Stimulated activated CD8-positive, alpha-beta memory T cell treated with anti-CD3 and anti-CD28 coated beads, Interleukin-4, amount 100 ng/mL, for 24 hours (primary cell): ENCODE measurements at places on chromosomes 7 and 10.
A peak's percentile ranks its signal among the peaks of the same experiment; 100 is the strongest.

DNA sequence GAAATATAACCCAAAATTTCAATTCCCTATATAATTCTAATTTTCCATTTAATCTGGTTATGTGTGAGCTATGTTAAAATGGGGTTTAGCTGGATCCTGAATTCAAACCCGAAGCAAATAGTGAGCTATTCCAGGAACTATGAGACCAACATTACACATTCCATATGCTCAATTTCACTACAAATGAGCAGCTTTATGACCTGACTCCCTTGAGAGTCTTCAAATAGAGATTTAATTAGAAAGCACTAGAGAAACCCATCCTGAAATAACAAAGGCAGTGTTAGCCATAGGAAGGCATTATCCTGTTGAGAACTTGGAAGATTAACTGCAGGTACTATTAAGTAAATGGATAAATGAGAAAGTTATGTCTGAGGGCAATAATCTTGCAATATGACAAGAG, 890.0 kb downstream of the GRM8 start:
- DNase-seq, result no peak

DNA sequence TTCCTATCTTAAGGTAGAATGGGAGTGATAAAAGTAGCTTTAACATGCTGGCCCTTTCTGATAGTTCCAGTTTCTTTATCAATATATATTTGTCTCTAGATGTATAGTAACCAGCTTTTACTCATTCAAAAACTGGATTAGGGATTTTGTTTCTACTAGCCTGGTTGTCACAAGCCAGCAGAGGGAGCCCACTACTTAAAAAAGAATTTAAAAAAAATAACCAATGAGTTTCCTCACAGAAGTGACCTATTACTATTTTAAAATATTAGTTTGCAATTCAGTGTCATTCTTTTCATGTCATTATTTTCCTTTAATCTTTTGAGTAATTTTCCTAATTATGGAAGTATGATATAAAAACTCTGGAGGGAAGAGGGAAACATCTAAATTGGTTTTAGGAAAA, 142.1 kb downstream of the PHTF2 start:
- DNase-seq, result no peak

- DNase-seq, result no peak
These were observed 85.6 kb upstream of the CAPZA2 start for GRCh38 chr7:116776610-116777289.

DNA sequence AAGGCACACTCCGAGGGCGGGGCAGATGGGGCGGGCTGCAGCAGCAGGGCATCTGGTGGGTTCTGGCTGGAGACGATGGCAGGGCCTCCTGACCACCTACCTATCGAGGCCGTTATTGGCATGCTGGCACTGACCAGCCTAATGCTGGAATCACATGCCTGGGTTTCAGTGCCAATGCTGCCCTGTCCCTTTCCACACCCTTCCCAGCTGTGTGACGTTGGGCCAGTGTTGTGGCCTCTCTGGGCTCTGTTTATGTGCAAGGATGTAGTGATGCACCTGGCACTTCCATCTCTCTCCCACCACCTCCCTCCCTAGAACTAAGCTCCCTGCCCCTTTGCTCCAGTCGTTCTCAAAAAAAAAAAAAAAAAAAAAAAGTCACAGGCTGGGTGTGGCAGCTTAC, 132.9 kb downstream of the ZMIZ1 start:
- DNase-seq, result no peak

GRCh38 chr7:105945848-105946247, 17.2 kb upstream of the CDHR3 start:
- no peak for DNase-seq

- DNase-seq, result no peak
These were observed 55.6 kb upstream of the DOCK1 start for GRCh38 chr10:126849646-126850045.

GRCh38 chr10:132347211-132347930, 15.4 kb downstream of the LRRC27 start:
- no peak for DNase-seq

GRCh38 chr10:120005207-120006201, 113.0 kb downstream of the SEC23IP start:
- no peak for DNase-seq

DNA sequence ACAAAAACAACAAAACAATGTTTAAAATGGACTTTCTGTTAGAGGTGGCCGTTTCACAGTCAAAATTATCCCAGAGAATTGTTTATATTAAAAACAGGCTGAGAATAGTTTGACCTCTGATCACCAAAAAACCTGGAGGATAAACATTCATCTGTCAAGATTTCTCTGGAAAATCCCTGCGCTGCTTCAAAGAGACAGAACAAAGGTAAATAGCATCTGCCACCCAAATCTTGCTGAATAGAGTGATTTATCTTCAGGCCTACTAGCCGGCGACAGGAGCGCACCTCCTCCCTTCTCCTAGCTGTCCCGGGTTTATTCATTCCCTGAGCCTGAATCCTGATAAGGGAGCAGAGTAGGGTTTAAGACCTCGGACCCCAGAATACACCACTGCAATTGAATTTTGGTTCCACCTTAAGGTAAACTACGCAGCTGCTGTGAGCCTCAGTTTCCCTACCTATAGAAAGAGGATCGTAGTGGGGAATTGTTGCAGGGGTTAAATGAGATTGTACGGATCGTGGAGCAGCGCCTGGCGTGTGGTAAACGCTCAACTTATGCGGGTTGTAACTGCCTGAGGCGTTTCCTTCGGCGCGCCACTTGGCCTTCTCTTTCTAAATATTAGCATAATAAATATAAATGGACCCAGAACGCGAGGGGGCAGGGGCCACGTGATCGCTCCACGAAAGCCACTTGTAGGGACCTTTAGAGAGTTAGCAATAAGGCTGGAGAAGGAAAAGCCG, 498 bp upstream of the ST7 start:
- DNase-seq, result no peak

DNA sequence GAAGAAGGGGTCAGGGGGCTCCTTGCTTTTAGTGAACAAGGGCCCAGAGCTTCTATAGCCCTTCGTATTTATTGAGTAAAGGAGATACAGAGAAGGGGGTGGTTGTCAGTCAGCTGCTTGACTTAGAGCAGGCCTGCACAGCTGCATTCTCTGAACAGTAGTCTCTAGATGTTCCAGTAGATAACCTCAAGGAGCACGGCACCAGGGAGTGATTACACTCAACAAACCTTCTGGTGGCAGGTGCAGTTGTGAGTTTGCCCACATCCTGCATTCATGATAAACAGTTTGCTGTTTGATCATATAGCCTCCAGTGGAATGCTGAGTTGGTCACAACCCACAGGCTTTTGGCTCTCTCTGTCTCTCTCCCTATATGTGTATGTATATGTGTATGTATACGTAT, 70.0 kb upstream of the GJD4 start:
- DNase-seq, result no peak

DNA sequence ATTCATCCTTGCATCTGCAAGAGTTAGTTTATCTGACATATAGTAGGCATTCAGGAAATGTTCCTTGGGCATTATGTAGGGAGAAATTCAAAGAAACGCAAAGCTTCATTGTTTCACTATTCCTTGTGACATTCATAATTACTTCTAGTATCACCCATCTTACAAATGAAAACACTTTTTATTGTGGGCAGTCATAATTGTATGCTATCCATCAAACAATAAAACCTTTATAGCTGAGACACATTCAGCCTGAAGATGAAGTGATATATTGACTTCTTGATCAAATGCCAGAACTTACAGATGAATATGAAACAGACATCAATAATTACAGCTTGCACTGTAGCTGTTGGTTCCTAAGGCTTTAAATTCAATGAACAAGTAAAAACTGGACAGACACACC, 36.4 kb downstream of the FAM204A start:
- no peak for DNase-seq

- no peak for DNase-seq
These were observed 223.7 kb upstream of the HABP2 start for GRCh38 chr10:113329121-113329596.

GRCh38 chr10:133257489-133258065, 19.1 kb downstream of the ADAM8 start:
- no peak for DNase-seq

GRCh38 chr7:85095366-85095765, 91.5 kb downstream of the SEMA3D start:
- DNase-seq, result no peak

DNA sequence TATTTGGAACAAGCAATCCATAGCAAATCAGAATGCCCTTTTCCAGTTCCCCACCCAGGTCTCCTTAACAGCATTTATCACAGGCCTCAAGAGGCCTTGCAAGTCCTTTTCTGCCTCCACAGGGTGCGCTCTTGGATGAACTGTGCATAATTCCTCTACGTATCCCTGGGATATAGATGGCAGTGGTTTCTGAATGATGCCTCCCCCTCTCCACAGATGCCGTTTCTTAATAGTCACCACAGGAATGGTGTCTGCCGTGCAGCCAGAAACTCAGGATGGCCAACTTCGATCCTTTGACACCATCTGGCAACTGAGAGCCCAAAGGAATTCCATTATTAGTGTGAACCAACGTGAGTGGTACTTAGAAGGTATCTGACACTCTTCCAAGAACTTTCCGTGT, 43.1 kb downstream of the JAZF1 start:
- no peak for DNase-seq

- no peak for DNase-seq
These were observed 1.3 kb downstream of the ZNF277 start for GRCh38 chr7:112207765-112208164.

- DNase-seq, result no peak
These were observed 469.9 kb downstream of the CCSER2 start for GRCh38 chr10:84798312-84798711.

GRCh38 chr7:146331369-146331768, 214.8 kb downstream of the CNTNAP2 start:
- DNase-seq, result no peak

DNA sequence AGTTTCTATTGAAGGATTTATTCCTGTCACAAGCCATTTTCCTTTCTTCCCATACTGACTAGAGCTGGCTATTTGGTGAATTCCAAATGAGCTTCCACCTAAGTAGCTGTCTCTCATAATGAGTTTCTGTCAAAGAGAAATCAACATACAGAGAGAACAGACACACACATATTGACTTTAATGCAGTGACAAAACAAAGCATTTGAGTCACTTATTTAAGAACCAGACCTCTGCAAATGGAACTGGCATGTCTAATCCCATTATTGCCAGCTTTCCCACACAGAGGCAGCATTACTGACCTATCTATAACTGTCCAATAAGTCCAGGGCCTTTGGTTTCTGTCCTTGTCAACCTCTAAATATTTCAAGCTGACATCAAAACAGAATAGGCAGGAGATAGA, 179.3 kb upstream of the CSTF2T start:
- DNase-seq, result no peak

DNA sequence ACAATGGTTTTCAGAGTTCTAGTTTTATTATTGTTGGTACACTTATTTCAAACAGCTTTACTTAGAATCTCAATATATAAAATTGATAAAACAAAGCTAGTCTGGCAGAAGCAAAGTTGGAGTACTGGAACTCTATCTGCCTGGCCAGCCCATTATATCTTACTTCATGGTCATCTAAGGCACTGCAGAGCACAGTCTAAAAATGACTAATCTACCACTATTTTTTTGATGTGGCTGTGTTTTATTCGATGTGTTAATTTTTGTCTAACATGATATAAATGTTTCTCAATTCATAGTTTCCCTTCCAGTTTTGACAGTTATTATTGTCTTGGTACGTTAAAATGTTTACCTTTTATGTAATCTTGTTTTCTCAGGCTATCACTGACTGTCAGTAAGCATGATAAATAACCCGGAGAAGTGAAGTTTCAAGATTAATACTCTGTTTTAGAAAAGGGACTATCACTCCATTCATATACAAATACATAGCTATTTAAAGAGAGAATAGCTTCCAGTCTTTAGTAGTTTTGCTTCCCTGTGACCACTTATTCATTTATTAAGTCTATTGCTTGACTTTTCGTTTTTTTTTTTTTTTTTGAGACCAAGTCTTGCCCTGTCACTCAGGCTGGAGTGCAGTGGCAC, 60.6 kb upstream of the CSTF2T start:
- DNase-seq, result no peak

- DNase-seq, result no peak
These were observed 10.7 kb upstream of the REPIN1 start for GRCh38 chr7:150357771-150358427.

GRCh38 chr7:31741852-31742251, 54.8 kb downstream of the PPP1R17 start:
- no peak for DNase-seq

- no peak for DNase-seq
These were observed 18.4 kb upstream of the SORCS3 start for GRCh38 chr10:104622598-104623209.

DNA sequence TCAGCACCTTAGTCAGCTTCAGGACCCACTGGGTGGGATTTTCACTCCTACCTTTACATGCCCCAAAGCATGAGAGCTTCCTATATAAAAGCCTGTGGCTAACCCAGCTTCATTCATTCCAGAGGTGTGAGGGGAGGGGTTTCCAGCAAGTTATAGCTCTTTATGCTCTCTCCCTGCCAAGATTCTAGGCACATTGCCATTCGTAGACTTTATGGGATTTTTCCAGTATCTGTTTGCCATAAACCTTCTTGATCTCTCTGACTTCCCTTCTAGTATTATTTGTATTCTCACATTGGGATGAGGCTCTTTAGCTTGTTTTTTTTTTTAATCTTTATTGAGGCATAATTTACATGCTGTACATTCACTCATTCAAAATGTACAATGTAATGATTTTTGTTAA, 67.5 kb downstream of the POU6F2 start:
- DNase-seq, result no peak

GRCh38 chr7:68730964-68731363, 867.3 kb upstream of the AUTS2 start:
- no peak for DNase-seq

GRCh38 chr7:133742709-133743538, 384.2 kb upstream of the LRGUK start:
- no peak for DNase-seq

GRCh38 chr10:71713135-71714030, 6.2 kb downstream of the C10orf105 start:
- no peak for DNase-seq

- DNase-seq, result no peak
These were observed 79.2 kb downstream of the NEUROD6 start for GRCh38 chr7:31261341-31261740.

GRCh38 chr7:45237788-45238461, 80.3 kb downstream of the RAMP3 start:
- no peak for DNase-seq

- no peak for DNase-seq
These were observed 112.2 kb upstream of the GPR26 start for GRCh38 chr10:123553810-123554430.

DNA sequence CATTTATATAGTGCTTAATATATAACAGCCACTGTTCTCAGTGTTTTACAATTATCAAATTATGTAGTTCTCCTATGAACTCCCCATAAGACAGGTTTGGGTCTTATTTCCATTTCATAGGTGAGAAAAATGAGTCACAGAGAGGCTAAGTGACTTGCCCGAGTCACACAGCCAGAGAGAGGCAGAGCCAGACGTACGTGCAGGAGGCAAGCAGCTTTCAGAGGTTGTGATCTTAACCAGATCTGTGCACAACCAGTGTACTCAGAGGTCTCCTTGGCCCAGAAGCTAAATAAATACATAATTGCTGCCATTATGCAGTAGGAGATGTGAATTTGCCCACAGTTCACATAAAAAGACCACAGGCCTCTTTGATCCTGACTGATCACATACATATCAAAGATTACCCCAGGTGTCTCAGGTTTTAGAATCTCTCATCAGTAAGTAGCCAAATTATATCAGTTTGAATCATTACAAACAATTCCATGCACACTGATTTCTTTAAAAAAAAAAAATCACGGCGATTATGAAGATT, 304.7 kb upstream of the AOAH start:
- DNase-seq, result peak; percentile 23
